ENCODE measurements at places on chromosomes 7 and 10.

- DNase-seq: no peak
Observed at GRCh38 chr7:127287133-127287532, 34.4 kb upstream of the GRM8 start.

DNA sequence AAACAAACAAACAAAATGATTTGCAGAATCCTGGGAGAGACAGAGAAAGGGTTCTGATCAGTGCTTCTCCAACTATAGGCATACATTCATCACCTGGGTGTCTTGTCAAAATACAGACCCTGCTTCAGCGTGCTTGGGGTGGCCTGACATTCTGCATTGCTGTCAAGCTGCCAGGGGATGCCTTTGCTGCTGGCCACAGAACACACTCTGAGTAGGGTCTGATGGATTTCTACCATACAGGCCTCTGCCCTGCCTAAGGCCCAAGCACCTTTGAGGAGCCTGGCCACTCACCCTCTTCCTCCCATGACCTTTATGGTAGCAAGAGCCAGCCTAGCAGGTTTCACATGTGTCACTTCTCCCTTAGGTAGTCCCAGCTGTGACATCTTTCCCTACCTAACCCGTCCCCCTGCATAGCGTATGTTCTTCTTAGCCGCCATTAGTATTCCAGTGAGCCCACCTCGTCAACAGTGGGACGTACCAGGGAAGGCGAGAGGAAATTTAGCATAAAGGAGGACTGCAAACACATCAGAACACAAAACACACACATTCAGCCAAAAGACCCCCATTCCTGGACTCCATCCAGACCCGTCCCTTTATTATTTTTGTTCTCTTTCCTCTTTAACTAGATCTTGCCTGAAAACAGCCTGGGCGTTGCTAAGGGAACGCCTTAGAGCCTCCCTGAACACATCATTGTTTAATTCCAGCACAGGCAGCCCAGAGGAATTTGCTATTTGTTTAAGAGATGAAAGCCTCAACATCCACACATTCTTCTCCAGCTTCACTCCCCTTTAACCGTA lies 43.9 kb upstream of the PODXL start:
- peak; percentile 17 for DNase-seq

GRCh38 chr7:20224025-20224424 lies 6.8 kb upstream of the MACC1 start:
- no peak for DNase-seq

- no peak for DNase-seq
Observed at GRCh38 chr7:51013218-51013786, 230.6 kb upstream of the GRB10 start.

DNA sequence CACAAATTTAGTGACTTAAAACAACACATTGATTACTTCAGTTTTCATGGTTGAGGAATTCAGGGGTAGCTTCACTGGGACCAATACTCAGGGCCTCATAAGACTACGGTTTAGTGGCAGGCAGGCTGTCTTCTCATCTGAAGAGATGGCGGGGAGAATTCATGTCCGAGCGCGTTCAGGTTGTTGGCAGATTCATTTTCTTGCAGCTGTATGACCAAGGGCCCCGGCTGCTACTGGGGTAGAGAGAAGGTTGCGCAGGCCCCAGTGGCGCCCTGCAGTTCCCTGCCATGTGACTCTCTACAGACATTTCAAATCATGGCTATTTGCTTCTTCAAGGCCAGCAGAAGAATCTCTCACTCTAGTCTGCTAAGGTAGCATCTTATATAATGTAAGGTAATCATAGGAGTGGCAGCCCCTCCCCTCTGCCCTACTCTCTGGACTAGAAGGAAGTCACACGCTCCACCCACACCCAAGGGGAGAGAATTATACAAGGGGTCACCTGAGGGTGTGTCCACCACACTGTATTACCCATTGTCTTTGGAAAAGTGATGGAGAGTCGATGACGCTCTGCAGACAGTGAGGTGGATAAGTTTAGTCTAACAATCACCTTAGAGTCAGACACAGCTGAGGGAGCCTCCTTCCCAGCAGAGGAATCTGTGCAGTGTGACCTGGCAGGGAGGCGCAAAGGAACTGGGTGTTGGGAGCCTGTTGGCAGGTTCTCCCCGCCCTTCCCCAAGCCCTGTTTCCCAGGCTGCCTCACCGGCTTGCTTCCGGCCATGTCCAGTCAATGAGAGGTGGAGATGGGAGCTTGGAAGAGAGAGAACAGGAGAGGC lies 35.7 kb upstream of the PLEKHA1 start:
- no peak for DNase-seq

DNA sequence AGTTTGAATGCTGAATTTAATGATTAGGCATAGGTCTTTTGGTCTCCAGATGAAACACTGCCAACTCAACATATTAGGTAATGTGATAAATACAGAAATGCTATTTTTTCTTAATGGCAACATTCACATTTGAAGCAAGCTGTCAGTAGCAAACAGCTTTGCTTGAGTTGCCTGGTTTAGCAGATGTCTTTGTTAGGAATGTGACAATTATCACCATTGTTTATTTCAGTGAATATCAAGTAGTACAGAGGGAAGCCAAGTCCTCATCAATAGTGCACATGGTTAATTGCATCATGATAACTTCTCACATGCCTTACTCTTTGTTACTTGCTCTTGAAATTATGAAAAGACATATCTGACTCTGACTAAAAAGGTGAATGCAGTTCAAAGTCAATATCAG lies 23.7 kb upstream of the SEPTIN7 start:
- DNase-seq: no peak

DNA sequence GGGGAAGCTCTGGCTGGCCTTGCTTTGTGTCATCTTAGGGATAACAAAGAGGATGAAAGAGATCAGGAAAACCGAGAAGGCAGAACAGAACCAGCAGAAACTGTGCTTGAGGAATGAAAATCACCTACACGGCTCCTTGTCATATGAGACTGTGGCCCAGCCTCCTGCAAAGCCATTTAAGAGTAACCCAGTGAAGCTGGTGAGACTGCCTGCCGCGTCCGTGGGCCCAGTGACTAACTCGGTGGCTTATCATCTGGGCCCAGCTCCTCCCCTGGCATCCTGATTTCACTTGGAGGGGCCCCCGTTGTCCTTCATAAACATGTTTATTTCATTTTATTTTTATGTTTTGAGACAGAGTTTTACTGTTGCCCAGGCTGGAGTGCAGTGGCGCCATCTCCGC lies 30.7 kb downstream of the HTRA1 start:
- no peak for DNase-seq

All from stromal cell of bone marrow (primary cell).